RWPE1 (cell line): ENCODE measurements at places on chromosomes 1 and 21.

DNA sequence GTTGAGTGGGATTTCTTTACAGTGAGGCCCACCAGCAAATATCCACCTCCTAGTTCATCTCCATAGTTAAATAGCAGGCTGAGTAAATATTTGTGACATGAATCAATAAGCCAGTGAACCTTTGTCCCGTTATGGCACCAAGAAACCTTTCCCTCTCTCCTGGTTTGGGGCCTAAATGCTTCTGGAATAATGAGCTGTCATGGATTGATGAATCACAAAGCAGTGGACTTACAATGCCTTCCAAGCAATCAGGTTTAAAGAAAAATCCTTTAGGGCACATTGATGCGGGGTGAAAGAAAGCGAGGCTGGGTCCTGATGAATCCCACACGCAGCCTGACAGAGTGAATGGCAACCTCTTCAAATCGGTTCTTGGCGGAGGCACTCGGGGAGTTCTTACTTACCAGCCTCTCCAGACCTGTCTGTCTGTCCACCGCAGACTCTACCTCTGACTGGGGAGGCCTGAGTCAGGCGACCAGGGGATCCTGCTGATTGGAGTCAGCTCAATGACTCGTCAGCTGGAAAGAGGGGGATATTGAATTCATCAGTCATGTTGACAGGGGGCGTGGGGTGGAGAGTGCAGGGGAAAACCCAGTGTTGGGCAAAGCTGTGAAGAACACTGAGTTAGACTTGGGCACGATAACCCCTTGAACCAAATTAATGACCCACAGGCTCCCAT lies 247.3 kb downstream of the PLPP3 start:
- DNase-seq: peak; percentile 4

DNA sequence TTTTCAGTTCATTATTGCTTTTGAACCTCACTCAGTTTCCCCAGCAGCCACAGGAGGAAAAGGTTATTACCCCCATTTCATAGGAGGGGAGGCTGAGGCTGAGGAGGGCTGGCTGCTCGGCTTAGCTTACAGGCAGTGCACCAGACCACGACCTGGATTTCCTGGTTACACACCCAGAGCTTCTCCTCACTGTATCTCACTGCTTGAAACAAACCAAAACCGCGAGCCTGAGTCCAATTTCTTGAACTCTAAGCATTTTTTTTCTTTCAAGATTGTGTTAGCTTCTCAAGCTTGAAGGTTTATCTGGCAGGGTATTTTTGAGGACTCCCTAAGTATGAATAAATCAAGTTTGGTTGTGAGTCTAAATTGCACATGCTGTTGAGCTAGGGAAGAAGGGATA lies 188.9 kb upstream of the EDN2 start:
- no peak for DNase-seq

DNA sequence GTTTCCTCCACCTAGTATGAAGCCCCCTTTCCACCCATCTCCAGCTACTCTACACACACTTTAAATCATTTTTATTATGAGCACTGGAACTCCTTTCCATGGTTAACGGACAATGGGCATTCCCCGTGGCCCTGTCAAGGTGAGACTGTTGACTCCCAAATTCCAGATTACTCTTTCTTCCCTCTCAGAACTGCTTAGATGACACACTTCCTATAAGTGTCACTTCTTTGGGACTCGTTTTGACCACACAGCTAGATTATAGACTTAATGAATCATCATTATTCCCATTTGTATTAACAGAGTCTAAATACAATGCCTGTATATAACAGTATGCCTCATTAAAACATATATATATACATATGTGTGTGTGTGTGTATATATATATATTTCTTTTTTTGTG lies 215.1 kb downstream of the BRINP3 start:
- no peak for DNase-seq

GRCh38 chr1:183498342-183498991 lies 26.2 kb downstream of the SMG7 start:
- no peak for DNase-seq

DNA sequence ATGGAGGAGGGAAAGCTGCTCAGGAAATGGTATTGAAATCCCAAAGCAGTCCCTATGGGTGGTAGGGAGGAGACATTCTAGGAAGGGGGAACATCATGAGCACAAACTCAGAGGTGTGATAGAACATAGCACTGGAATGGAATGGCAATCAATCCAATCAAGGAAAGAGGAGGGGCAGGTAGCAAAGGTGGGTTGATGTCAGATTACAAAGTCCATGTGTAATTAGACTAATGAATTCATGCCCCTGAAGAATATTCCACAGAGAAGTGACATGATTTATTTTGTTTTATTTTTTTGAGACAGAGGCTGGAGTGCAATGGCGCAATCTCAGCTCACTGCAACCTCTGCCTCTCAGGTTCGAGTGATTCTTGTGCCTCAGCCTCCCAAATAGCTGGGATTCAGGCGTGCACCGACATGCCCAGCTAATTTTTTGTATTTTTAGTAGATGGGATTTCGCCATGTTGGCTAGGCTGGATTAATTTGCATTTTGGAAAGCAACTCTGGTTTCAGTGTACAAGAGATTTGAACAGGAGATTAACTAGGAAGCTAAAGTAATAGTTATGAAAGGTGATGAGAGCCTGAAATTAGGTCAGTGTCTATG lies 36.1 kb downstream of the DEGS1 start:
- no peak for DNase-seq

- DNase-seq: no peak
Measured at GRCh38 chr21:18041012-18041411, 203.6 kb upstream of the CHODL start.

DNA sequence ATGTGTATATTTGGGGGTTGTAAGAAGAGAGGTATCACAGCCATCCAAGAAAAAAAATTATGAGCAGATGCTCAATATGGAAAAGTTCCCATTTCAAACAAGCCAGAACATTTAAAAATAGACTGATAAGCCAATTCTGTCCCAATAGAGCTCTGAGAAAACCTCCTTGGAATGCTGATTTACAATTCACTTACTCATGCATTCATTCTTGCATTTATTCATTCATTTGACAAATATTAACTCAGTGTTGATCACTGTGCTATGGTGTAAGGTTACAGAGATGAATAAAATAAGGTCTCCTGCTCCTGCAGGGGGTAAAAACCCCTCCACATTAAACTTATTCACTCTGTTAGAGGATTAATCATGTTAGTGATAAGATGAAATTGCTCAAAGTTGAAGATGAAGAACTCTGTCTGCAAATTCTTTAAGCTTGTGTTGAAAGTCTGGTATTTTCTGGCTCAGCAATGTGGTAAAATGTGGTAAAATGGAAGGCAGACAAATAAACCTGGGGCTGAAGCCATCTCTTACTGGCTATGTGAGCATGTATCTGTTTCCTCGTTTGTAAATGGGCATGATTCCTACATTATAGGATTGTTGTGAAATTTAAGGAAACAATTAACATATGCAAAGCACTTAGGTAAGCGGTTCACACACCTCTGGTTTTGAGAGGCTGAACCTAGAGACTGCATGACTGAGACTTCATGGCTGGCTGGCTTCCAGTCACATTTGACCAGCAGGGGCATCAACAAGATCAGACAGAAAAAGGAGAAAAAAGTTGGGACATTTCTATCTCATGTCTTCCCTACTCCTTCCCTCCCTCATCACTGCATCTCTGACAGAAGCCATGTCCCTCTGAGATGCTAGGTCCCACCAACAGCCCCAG lies 45.0 kb upstream of the DAB1 start:
- no peak for DNase-seq

DNA sequence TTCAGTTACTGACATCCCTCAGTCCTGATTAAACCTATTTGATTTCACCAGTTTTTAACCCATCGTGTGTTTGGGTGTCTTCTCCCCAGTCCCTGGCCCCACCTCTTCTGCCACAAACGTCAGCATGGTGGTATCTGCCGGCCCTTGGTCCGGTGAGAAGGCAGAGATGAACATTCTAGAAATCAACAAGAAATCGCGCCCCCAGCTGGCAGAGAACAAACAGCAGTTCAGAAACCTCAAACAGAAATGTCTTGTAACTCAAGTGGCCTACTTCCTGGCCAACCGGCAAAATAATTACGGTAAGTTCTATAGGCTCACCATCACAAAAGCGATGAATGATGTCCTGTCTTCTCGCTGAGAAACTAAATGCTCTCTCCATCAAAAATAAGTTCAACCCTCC lies 28.7 kb downstream of the NBPF3 start:
- DNase-seq: no peak

- no peak for DNase-seq
Measured at GRCh38 chr1:239677362-239677761, 291.0 kb downstream of the CHRM3 start.
